Mucosa of descending colon (tissue), 3 donors: ENCODE measurements at places on chromosomes 2 and 18. TPM values are rescaled to one million over a fixed set of nuclear protein-coding genes. Genes with fewer than 3 reads are reported as not detected.

The HRH4 gene
- not detected for total RNA-seq

The HOXD4 gene
- 5.9 TPM for total RNA-seq

The LRRFIP1 gene
- 114 TPM for total RNA-seq

The NAT8 gene
- not detected for total RNA-seq

The TXNDC2 gene
- total RNA-seq: not detected

The SGPP2 gene
- total RNA-seq: 101 TPM

The CCDC74A gene
- 3.7 TPM for total RNA-seq

The HOXD3 gene
- 5.8 TPM for total RNA-seq

The RNU2-63P gene
- total RNA-seq: 2.9 TPM

The LOXL3 gene
- 4.4 TPM for total RNA-seq

The RAB17 gene
- total RNA-seq: 95.2 TPM

The IGFBP5 gene
- total RNA-seq: 95.9 TPM

The KLHL14 gene
- total RNA-seq: 0.10 TPM

The LIMS3 gene
- total RNA-seq: 1.6 TPM

The CCL20 gene
- 24.4 TPM for total RNA-seq

The STK17B gene
- 55.7 TPM for total RNA-seq
